ENCODE measurements at places on chromosomes 3 and 15. TPM values are rescaled to one million over a fixed set of nuclear protein-coding genes. Genes with fewer than 3 reads are reported as not detected.

The MAPKBP1 gene
- polyA plus RNA-seq = 33.4 TPM

The FILIP1L gene
- 36.3 TPM for polyA plus RNA-seq

The MST1 gene
- 464 TPM for polyA plus RNA-seq

The CHRNA7 gene
- polyA plus RNA-seq = 15.8 TPM

The ZNF770 gene
- polyA plus RNA-seq = 36.3 TPM

The CLDN11 gene
- polyA plus RNA-seq = 5.0 TPM

The NAA80 gene
- polyA plus RNA-seq = 9.6 TPM
